ENCODE measurements at places on chromosomes 12 and 14.

GRCh38 chr12:6090803-6091202, 33.7 kb downstream of the VWF start:
- no peak for DNase-seq

DNA sequence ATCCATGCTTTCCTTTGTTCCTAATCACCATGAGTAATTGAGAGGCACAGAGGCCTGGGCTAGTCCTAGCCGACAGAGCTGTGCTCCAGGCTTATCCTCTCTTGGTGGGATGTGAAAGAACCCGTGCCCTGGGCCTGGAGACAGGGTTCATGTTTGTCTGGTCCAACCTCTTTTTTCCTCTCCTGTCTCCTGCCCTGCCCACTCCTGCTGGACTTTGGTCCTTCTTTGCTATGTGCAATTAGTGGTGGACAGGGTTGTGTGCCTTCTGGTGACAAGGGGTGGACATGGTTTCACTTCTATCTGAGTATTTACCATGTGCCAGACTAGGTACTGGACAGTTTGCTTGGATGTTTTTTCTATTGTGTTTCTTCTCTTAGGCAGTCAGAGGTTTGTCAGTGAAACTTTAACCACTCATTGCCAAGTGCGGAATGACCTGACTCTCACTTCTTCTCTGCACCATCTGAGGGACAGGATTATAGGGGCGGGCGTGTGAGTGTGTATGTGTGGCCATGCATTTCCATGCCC, 126.1 kb downstream of the SMOC1 start:
- no peak for DNase-seq

DNA sequence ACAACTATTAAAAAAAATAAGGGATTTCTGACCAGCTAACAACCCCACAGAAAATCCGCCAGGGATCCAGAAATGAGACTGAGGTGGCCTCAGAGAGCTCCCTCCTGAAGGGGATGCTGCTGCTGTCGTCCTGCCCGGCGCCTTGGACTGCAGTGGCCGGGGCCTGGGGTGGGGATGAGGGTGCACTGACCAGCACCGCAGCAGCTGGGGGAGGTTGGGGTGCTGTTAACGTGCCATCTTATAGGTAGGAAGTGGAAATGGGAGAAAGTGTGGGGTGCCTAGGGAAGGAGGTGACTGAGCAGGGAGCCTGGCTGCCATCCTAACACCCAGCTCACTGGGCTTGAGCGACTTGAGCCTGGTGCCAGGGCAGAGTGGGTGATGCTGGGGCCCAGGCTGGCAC, 32.0 kb downstream of the DDX11 start:
- no peak for DNase-seq

DNA sequence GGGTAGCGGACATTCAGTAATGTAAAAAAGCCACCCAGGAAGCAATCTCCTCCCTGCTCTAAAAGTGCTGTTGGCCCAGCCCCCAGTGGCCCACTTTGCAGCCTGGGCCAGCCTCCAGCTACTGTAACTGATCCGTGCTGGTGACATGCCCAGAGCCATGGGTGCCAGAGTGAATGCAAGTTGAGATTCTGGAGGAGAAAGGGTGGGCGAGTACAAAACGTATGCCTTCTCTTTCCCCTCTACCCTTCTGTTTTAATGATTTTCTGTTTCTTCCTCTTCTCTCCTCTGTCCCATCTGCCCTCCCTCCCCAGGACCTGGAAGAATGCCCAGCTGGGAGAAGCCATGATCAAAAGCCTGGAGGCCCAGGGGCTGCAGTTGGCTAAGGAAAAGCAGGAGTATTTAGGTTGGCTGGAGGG, 16.9 kb downstream of the PLEKHD1 start:
- DNase-seq: no peak

DNA sequence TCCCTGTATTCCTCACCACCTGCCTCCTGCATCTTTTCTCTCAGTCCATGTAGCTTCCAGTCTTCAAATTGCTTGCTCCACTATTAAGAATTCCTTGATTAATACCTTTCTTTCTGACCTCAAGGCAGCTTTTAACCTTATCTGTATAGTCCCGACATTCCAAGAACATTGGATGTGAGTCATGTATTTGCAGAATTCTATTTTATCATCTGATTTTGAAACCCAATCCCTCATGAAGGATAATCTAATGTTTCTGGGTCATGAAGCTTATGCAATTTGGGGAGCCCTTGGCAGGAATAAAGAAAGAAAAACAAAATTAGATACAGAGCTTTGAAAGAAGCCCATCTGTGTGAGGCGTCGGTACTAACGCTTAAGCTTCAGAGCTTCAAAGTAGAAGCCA, 63.4 kb upstream of the CCND2 start:
- no peak for DNase-seq

Measured in GM23338 (cell line).